ENCODE measurements at places on chromosomes 5 and 9. TPM values are rescaled to one million over a fixed set of nuclear protein-coding genes. Genes with fewer than 3 reads are reported as not detected.

DNA sequence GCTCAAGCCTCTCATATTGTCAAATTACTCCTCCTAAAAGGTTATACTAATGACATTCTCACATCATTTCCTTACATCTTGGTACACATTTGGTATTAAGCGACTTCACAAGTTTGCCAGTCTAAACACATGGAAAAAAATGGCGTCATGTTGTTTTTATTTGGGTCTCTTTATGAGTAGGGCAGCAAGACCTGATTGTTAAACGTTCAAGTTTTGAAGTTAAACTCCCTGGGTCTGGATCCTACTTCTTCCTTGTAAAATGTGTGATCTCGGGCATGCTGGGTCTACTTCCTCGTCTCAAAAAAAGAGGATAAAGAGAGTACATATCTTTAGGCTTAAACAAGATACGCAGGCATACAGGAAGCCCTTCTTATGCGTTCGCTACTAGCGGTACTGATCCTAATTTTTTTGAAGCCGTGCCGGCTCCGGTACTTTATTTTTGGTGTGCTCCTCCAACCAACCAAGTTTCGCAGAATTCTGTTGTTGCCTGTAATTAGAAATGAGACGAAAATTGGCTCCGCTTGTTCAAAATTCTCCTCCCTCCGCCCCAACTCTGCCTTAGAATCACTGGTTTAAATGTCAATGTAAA is 596 bp upstream of the CDC37L1 start:
- DNase-seq: peak; percentile 21

DNA sequence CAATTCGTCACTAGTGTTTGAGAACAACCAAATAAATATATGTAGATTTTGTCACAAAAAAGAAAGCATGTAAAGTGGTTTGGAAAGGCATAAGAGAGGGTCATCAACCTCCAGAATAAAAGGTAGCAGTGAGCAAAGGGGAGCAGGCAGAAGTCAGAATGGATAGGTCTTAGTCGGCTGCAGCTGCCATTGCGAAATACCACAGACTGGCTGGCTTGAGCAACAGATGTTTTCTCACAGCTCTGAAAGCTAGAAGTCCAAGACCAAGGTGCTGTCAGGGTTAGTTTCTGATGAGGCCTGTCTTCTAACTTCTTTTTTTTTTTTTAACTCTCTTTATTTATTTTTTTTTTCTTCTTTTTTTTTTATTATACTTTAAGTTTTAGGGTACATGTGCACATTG is 208.1 kb upstream of the PIK3R1 start:
- DNase-seq: no peak

GRCh38 chr5:17277907-17278306 is 60.5 kb downstream of the BASP1 start:
- no peak for DNase-seq

DNA sequence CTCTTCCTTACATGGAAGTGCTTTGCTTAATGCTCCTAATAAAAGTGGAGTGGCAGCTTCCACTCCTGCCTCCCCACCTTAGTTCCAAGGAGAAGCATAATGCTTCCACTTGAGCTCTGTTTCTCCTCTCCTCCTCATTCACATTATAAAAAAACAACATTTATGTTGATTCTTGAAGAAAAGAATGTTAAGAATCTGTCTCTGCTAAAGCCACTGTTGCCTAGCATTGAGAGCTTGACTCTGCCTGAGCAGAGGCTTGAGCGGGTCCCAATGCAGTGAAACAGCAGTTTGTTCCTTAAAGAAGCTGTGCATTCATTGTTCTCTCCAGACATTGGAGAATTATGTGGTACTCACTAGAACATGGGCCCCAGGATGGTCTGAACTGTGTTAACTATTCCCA is 101.5 kb upstream of the GHR start:
- DNase-seq: no peak

DNA sequence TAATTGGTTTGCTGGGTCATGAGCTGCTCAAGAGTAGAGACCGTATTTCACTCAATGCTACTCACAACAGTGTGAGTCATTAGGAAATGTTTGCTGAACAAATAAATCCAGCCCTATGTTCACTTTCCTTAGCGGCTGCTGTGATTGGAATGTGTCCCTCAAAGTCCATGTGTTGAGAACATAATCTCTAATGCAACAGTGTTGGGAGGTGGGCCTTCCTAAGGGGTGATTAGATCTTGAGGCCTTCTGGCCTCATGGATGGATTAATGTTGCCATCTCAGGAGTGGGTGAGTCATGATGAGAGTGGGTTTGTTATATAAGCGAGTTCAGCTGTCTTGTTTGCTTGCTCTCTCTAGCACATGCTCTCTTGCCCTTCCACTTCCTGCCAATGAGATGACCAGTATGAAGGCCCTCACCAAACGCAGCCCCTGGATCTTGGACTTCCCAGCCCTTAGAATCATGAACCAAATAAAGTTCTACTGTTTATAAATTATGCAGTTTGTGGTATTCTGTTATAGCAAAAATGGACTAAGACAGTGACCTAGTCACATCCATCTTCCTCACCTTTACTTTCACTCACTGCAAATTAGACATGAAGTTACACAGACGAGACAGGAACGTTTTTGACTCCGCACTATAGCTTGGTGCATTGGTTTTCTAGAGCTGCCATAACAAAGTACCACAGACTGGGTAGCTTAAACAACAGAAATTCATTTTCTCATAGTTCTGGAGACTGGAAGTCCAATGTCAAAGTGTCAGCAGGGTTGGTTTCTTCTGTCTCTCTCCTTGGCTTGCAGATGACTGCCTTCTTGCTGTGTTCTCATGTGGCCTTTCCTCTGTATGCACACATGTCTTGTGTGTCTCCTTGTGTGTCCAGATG is 50.9 kb upstream of the FAM169A start:
- peak; percentile 30 for DNase-seq

- DNase-seq: peak; percentile 30
Observed at GRCh38 chr5:54243483-54244080, 66.8 kb downstream of the ARL15 start.

GRCh38 chr5:80917631-80918030 is 42.5 kb upstream of the RASGRF2 start:
- DNase-seq: no peak

GRCh38 chr9:135968083-135968476 is 6.9 kb upstream of the UBAC1 start:
- DNase-seq: no peak

- DNase-seq: no peak
Observed at GRCh38 chr5:62825623-62826220, 247.1 kb downstream of the LRRC70 start.

GRCh38 chr5:179309383-179309670 is 35.9 kb downstream of the ADAMTS2 start:
- DNase-seq: no peak

DNA sequence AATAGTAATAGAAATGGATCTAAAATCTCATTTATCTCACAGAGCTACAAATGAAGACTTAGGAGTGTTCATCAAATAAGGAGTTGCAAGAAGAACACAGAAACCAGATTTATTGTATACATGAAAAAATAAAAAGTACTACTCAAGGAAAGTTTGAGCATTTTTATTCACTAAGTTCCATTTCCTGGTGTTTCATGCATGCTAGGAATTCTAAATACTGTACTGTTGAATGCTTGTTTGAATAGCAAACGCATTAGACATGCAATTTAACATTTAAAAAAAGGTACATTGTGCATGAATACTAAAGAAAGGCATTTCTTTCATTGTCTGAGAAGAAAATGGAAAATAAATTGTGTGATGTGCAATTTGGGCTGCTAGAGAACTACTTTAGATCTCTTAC is 52.1 kb downstream of the C6 start:
- no peak for DNase-seq

DNA sequence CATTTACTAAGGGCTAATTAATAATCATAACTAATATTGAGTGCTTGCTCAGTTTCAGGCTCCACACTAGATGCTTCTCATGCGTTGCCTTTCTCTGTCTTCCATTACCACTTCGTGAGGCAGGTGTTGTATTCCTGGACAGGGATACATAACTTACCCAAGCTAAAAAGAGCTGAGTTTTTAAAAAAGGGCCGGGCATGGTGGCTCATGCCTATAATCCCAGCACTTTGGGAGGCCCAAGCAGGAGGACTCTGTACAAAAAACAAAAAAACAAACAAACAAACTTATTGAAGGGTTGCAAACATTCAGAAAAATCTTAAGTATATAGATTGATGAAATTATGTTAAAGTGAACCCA is 12.1 kb upstream of the ANKRD33B start:
- DNase-seq: no peak

The SAXO1 gene
- not detected for total RNA-seq

The FOXD1 gene
- 15.6 TPM for total RNA-seq

The RBM22 gene
- total RNA-seq: 53.6 TPM

The TEK gene
- total RNA-seq: not detected
